ENCODE measurements at places on chromosomes 5 and 9.

GRCh38 chr5:146447734-146448380, 724 bp downstream of the TCERG1 start:
- no peak for DNase-seq

DNA sequence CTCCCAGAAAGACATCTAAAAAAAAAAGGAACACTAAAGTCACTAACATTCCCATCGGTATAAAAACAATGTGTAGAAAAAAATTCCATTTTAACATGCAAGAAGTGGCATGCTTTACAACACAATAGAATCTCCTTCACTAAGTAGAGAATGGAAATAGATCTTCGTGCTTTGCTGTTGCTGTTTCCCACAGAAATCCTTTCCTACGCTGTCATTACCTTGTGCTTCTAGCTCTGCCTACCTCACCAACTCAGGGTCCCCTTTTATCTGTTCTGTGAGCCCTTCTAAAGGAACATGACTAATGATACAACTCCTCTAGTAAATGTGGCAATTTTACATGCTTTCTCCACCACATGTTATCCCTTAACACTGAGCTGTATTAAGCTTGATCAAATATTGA, 202.9 kb downstream of the MCTP1 start:
- no peak for DNase-seq

DNA sequence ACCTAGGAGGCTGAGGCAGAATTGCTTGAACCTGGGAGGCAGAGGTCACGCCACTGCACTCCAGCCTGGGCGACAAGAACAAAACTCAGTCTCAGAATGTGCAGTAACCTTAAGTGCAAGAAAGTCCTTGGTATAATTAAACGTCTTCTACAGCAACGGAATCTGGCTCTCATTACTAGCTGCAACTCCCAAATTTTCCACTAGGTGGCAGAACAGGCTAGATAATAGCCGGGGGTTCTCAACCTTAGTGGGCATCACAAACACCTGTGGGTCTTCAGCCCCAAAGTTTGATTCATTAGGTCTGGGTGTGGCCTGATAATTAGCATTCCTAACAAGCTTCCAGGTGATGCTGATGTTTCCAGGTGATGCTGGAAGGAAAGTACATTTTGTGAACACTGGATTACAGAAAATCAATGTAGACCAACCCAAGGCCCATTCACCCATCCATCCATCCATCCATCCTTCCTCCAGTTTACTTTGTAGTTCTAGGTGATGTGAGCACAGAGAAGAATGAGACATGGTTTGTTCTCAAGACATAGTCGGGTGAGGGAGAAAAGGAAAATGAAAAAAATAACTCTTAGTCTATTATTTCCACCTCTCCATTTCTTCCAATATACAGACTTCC, 37.3 kb downstream of the FBXW2 start:
- DNase-seq = no peak

DNA sequence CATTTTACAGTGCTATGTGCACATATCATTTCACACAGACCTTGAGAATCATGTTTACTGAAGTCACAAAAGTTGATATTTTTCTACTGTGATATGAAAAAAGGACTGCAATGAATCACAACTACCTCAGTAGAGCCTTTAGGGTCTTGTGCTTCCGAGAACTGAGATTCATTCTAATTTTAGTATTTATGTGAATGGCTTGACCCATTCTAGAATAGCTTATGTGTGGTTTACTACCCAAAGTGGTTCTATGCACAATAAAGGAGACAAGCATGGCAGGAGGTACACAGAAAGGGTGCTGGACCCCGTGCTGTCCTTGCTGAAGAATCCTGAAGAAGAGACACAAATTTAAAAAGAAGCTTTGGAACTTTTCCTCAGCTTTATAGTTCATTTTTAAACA, 28.2 kb downstream of the MEF2C start:
- DNase-seq = no peak

DNA sequence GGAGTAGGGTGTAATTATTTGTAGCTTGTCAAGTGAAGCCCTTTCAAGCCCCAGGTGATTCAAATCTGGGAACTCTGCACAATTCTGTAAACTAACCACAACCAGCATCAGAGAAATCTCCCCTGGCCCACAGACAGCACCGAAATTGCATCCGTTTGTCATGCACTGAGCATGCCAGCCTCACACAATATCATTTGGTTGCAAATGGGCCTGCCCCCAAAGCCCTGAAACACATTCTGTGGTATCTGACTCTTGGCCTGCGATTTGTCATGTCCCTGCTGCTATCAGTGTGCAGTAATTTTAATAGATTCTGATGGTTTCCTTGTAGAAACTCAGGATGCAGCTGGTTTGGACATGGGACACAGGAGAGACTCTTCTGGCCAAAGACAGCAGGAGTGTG, 35.3 kb downstream of the SNX24 start:
- no peak for DNase-seq

GRCh38 chr9:70136632-70137031, 93.0 kb downstream of the MAMDC2 start:
- no peak for DNase-seq

- peak; percentile 11 for DNase-seq
Observed at GRCh38 chr5:119049824-119050449, 20.9 kb upstream of the DMXL1 start.

DNA sequence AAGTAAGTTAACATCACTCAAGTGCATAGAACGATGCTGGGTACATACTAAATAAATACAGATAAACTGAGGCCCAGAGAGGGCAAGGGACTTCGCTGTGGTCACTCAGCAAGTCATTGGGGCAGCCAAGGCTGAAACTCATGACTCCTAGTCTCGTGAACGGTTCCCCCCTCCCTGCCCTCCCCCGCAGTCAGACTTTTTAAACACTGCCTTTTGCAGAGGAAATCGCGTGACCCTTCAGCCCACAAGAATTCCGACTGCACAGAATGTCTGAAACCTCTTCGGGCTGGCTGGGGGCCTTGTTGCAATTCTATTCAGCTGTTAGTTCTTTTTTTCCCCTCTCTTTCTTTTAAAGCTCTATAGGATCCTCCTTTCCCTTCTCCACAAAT, 28.1 kb downstream of the NEK6 start:
- peak; percentile 71 for DNase-seq

DNA sequence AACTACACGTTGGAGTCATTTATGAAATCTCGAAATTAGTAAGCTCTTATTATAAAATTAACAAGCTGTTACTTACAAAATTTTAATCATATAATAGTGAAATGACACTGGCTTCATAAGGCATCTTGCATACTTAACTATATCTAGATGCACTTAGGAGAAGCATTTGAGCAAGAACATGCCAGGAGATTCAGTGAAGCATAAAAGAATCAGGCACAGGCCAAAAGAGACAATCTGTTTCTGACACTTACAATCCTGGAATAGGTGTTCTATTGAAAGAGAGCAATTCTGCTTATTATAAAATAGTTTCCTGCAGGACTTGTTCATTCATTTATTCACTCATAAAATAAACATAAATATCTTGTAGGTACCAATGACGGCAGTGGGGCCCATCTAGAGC, 1152.2 kb upstream of the CDH6 start:
- DNase-seq = no peak

GRCh38 chr5:142779163-142779840, 9.1 kb downstream of the ARHGAP26 start:
- no peak for DNase-seq

DNA sequence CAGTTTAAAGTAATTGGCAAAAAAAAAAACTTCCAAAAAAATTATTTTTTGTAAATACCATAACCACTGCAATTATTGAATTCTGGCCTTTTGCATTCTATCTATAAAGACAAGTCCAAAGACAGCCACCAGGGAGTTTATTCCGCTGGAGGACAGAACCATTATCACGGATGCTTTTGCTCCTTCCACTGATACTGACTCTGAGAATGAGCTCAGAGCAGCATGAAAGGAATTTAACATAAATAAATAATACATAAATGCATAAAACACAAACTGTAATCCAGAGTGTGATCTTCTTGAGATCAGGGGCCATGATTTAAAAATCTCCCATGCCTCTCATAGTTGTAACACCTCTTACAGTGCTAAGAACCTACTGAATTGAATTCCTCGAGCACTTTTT, 264.8 kb downstream of the ARRDC3 start:
- no peak for DNase-seq

DNA sequence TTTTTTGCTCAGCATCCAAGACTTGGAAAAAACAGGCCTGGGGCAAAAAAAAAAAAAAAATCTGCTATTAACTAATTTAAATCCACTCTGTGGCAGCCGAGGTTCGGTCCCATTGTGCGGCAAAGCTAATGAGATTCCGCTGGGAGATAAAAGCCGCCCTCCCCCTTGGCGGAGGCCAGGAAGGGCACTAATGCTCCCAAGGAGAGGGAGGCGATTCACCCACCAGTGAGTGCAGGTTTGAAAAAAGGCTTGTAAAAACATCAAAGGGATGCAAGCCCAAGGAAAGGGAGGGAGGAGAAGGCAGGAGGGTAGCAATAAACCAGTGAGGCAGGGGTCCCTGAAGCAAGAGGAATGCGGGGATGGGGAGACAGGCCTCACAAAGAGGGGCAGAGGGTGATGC, 129.5 kb upstream of the RAPGEF1 start:
- no peak for DNase-seq

- DNase-seq = peak; percentile 65
Observed at GRCh38 chr5:7745882-7746610, 104.9 kb downstream of the CFAP90 start.

DNA sequence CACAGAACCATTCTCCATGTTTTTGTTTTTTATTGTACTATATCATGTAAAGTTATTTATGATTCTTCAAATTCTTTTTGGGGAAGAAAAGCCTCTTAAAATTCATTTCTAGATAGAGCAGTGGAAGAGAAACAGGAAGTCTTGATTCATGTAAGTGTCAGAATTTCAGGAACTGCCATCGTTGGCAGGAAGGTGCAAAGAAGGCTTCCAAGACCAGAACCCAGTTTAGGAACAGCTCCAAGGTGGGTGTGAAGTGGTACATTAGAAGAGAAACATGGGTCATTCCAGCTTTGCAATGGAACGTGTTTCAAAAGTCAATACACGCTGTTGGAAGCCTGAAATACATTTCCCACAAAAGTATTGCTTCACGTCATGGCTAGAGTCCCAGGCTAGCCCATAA, 14.8 kb downstream of the SAXO1 start:
- no peak for DNase-seq

GRCh38 chr5:135671052-135671705, 92.4 kb upstream of the CXCL14 start:
- DNase-seq = no peak

- no peak for DNase-seq
Observed at GRCh38 chr5:91339063-91339705, 43.9 kb downstream of the ARRDC3 start.

DNA sequence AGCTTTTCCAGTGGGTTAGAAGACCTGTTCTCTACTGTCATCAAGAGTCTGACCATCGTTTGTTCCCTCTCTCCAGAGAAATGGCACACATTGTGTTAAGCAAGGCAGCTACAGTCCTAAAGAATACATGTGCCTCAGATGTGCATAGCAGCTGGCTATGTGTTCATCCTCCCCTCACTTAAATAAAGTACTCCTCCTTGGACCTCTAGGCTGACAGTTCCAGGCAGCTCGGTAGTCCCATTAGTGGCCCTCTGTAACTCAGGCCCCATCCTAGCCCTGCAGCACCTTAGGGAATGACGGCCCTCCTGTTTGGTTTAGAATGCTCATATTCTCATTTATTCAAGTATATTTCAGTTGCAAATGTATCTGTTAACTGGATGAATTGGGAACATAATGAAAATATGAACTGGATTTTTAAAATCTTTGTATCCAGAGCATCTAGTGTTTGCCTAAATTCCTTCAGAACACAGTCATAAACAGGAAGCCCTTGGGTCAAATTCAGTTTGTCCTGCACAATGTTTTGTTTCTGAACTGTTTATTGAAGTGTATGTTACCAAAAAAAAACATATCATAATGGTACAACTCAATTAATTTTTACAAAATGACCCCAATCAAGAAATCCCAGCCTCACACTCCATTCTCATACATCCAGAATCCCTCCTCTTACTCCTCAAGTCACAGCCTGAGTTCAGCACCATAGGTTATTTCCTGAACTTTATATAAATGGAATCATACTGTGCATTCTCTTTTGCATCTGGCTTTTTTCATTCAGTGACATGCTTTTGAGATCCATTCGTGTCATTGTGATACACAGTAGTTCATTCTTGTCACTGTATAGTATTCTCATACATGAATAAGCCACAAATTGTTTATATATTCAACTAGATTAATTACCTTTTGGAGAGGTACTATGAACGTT, 1.6 kb upstream of the ASPN start:
- no peak for DNase-seq

GRCh38 chr9:98288881-98289280, 33.4 kb upstream of the TBC1D2 start:
- DNase-seq = no peak

GRCh38 chr9:104090578-104090977, 3.5 kb upstream of the SMC2 start:
- DNase-seq = no peak

DNA sequence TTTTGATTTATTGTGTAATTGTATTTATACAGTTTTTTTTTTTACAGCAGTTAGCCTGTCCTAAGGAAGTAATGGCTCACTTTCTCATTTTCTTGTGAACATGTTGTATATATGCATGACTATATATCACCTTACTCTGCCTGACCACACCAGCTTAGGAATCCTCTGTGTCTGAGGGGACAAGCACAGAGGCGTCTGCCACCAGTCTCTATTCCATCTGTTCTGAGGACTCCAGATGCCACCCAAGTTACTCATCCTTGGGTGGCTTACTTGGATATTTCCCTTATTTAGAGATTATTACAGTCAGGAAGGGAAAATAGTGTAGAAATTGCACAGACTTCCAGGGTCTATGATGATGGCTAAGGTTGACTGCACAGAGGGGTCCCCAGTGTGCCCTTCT, 256.3 kb upstream of the C9orf72 start:
- DNase-seq = no peak

GRCh38 chr9:90830977-90831376, 29.4 kb downstream of the SYK start:
- no peak for DNase-seq

GRCh38 chr5:52898961-52899680, 90.0 kb upstream of the ITGA2 start:
- no peak for DNase-seq

- no peak for DNase-seq
Observed at GRCh38 chr9:18905028-18905882, 127.8 kb downstream of the SAXO1 start.

DNA sequence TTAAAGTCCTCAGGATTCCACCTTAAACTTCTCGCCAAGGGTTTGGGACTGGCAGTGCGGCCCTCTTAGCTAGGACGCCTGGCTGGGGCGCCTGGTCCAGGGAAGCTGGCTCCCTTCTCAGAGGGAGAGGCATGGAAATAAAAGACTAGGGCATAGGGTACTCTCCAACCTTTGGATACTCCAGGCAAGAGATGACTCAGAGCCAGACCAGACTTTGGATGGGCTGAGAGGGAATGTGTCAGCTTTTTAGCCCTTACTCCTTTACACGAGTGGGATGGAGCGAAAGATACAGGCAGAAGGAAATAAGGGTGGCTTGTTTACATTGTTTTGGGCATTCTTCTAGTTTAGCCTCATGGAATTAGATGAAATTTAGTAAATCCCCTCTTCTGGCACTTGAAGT, 48.2 kb downstream of the IL31RA start:
- DNase-seq = no peak

GRCh38 chr5:12385095-12385494, 480.8 kb upstream of the CTNND2 start:
- DNase-seq = no peak
